Activated naive CD8-positive, alpha-beta T cell treated with anti-CD3 and anti-CD28 coated beads, Interleukin-2, amount 50 U/mL, for 16 hours (primary cell): ENCODE measurements at places on chromosomes 3 and 15.
A peak's percentile ranks its signal among the peaks of the same experiment; 100 is the strongest.

DNA sequence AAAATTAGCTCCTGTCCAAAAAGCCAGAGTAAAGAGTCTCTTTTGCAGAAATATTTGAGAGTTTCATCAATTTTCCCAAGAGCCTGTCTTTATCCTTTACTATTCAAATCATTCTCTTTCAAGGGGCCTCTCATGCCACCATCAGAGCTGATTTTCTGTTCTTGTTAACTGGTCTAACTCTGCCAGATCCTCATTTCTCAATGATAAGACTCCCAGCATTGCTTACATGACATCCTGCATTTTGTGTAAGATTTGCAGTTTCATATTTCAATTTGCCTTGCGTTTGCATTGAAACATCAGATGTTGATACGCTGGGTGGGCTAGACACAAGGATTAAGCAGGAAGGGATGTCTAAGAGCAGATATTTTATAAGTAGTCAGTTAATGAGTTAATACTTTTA lies 228.7 kb downstream of the TBL1XR1 start:
- no peak for DNase-seq

GRCh38 chr15:68627476-68627875 lies 48.7 kb downstream of the CORO2B start:
- DNase-seq, result no peak

DNA sequence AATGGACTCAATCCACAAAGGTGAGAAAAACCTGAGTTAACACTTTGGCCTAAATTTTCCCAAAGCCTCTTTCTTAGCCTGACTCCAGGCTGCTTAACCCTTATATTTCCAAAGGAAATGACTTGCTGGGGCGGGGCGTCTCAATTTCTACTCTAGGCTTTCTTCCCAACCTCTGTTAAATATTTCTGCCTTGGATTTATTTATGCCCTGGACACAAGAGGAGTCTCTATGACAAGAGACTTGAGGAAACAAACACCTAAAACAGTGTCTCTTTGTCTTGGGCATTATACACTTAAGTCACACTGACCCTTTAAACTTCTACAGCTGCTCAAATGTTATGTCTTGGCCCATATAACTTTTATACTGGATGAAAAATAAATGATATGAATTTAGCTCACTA lies 28.3 kb upstream of the AP4E1 start:
- no peak for DNase-seq

GRCh38 chr15:56812961-56813360 lies 79.7 kb upstream of the ZNF280D start:
- DNase-seq, result no peak

- DNase-seq, result no peak
Measured at GRCh38 chr3:14943042-14943441, 4.3 kb upstream of the NR2C2 start.

GRCh38 chr3:6354653-6355052 lies 506.3 kb upstream of the GRM7 start:
- DNase-seq, result no peak

GRCh38 chr3:118077332-118077731 lies 957.3 kb downstream of the IGSF11 start:
- DNase-seq, result no peak

GRCh38 chr15:45855907-45856579 lies 221.2 kb downstream of the SQOR start:
- no peak for DNase-seq

- peak; percentile 42 for DNase-seq
Measured at GRCh38 chr15:82647045-82647834, at the start of gene CPEB1. Gene CPEB1, minus strand, starts transcription at chr15:82647363. Its CDS starts 18,904 bp downstream, at chr15:82628459.

DNA sequence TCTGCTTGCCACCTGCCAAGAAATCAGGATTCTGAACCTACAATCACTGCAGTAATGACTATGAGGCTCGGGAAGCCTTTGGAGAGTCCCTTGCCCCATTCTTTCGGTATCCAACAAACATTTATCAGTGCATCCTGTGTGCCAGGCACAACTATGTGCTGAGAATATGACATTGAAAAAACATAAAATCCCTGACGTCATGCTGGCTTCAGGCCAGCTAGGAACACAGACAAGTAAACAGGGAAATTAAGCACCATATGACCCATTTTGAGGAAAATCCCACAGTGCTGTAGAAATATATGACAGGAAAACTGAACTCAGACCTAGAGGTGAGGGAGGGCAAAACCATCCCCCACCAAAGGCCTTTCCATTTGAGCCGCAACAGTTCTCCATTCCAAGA lies 34.1 kb upstream of the DET1 start:
- no peak for DNase-seq

- no peak for DNase-seq
Measured at GRCh38 chr3:49600781-49601180, 46.5 kb downstream of the BSN start.

- no peak for DNase-seq
Measured at GRCh38 chr3:68996356-68996995, 17.0 kb downstream of the EOGT start.

GRCh38 chr15:46848704-46849103 lies 868.6 kb upstream of the SEMA6D start:
- DNase-seq, result no peak

DNA sequence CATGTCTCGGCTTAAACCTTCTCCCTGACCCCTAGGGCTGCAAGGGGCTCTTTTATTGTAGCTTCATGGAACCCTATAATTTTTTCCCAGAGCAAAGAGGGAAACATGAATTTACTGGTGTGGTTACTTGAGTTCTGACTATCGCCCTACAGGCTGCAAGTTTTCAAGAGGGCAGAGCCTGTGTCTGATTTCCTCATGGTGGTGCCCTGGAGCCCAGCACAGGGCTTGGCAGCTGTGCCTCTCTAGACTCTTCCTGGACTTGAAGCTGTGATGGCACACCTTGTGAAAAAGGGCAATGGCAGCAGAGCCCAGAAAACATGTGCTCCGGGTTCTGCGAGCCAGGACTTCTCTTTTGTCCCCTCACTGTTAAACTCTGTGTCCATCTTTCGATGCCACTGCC lies 34.2 kb upstream of the TF start:
- DNase-seq, result no peak

GRCh38 chr3:69250014-69250413 lies 127.6 kb upstream of the LMOD3 start:
- DNase-seq, result no peak

GRCh38 chr3:195895078-195895860 lies 13.1 kb downstream of the TNK2 start:
- DNase-seq, result peak; percentile 27

- no peak for DNase-seq
Measured at GRCh38 chr3:76824658-76825240, 215.2 kb upstream of the ROBO2 start.

GRCh38 chr15:59689626-59690236 lies 611 bp upstream of the BNIP2 start:
- DNase-seq, result peak; percentile 4

DNA sequence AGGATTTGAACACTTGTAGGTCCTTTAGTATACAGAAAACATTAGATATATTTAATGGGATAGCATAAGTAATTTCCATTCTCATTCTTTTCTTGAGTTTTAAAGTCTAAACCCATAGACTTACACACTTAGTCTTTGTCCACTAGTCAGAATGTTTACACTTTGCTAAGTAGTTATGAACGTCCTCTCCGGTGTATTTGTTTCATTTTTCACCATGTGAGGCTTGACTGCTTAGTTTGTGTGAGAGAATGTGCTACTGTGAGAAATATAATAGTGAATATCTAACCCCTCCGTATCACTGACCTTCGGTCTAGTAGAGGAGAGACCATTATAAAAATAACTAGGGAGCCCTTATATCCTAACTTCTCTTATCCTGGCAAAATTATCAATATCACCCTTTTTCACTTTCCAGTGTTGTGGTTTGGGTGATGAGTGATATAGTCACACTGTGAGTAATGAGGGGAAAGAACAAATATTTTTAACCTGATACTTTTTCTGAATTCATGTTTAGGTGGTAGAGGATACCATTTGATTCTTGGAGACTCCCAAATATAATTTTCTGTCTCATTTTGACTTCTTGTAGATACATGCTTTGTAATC lies 122.4 kb downstream of the UBE2E2 start:
- no peak for DNase-seq

GRCh38 chr3:119295816-119296726 lies 1.9 kb downstream of the ARHGAP31 start:
- DNase-seq, result no peak

DNA sequence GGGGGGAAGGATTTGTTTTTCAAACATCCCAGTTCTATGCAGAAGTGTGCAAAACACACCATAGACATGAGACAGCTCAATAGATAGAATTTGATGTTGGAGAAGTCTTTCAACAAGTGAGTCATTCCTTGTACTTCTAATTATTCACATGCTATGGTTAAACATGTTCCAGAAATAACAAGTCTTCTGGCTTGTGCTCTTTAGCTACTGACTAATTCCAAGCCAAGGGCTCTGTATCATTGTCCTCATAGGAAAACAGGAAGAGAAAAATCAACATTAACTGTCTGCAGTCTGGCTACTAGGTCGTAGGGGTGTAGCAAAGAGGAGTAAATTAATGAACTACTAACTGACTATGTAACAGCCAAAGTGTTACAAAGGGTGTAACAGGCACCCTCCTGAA lies 25.8 kb downstream of the LDHAL6B start:
- DNase-seq, result no peak
